ENCODE measurements at places on chromosomes 11 and 22.

DNA sequence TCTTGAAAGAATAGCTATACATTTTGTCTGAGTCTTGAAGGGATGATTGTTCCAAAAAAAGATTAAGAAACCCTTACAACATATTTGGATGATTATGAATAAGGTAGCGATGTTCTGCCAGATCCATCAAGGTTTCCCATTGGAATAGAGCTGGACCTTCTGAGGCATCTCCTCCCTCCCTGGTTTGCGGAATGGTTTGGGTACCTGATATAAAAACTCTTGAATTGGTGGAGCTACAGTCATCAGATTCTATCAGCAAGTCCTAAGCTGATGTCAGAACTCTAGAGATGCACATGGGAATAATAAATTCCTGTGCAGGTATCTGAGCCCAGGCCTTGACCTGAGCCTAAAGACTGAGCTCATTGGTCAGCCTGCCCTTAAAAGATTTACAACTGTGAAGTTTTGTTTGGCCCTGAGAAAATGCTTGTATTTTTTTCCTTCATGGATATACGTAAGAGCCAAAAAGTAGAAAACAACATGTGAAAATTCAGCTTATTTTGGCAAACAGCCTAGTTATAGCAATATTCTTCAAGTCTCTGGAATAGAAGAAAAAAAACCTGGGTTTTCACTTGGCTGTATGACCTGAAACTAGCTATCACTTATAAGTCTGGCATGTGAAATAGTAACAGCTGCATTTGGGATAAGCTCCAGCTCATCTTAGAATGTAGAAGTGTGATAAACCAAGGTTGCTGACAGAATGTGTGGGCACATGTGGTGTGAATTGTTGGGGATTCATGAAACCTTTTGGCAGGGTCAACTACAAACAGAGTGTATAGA is 265.7 kb upstream of the CTSC start:
- DNase-seq: no peak

- peak; percentile 60 for DNase-seq
Measured at GRCh38 chr11:124920870-124921609, 2.0 kb downstream of the HEPN1 start.

DNA sequence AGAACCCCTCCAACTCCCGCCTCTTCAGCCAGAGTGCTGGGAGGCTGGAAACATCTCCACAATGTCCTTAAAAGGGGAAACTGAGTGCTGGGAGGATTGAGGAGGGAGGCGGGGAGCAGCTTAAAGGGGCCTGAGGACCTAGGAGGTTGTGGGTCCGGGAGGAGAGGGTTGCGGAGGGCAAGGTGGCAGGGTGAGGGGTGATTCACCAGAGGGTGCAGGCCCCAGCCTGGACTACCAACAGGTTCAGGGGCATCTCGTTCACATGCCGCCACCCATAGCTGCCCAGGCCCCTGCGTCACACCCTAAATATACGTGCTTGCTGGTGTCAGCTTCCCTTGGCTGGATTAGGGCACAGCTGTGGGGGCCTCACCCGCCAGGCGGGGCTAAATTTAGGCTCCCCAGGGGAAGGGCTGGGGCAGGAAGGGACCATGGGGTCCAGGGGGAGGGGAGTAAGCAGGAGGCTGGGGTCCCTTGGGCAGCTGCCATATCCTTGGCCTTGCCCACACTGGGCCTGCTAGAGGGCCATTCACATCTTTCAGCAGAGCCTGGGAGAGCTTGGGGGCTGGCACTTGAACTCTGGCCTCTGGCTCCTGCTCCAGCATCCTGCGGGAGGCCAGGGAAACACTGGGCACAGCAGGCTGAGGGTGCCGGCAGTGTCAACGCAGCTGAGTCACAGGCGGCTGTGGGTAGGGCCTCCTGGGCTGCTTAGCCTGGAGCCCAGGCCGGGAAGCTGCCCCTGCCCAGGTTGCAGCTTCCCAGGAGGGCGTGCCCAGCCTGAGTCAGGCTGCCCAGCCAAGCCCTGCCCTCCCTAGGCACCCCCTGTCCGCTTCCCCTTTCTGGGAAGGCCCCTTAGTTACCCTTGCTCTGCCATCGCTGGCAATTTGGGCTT is 1.3 kb downstream of the EHBP1L1 start:
- DNase-seq: peak; percentile 47

GRCh38 chr11:10443721-10444235 is 11.3 kb upstream of the AMPD3 start:
- no peak for DNase-seq

DNA sequence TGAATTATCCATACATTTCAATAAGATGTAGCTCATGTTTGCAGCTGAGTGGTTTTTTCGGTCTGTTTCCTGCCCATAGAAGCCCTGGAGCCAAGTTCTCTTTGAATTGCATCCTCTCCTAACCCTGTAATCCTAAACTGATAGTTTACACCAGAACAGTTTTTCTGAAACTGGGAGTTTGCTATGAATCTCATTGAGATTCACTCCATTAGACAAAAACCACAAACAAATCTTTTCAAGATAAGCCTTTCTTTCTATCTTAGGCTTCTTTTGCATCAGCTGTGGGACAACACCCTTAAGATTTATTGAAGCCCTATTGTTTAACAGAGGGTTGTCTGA is 324.8 kb downstream of the DYNC2H1 start:
- peak; percentile 14 for DNase-seq

DNA sequence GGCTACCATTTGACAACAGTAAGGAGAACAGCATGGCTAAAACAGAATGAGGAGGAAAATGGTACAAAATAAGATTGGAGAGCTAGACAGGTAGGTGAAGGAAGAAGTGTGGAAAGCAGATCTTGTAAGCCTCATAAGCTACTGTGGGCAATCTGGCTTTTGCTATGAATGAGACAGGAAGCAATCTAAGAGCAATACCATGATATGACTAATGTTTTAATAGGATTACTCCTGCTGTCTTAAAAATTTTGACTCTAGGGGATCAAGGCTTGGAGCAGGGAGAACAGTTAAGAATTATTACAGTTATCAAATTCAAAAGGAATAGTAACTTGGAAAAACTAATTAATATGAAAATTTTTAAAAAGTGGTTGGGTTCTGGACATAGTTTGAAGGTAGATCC is 1166.0 kb upstream of the CCDC90B start:
- DNase-seq: no peak

- DNase-seq: no peak
Measured at GRCh38 chr11:36447947-36448346, 62.1 kb downstream of the TRAF6 start.

- DNase-seq: no peak
Measured at GRCh38 chr11:42974510-42975179, 337.2 kb upstream of the API5 start.

DNA sequence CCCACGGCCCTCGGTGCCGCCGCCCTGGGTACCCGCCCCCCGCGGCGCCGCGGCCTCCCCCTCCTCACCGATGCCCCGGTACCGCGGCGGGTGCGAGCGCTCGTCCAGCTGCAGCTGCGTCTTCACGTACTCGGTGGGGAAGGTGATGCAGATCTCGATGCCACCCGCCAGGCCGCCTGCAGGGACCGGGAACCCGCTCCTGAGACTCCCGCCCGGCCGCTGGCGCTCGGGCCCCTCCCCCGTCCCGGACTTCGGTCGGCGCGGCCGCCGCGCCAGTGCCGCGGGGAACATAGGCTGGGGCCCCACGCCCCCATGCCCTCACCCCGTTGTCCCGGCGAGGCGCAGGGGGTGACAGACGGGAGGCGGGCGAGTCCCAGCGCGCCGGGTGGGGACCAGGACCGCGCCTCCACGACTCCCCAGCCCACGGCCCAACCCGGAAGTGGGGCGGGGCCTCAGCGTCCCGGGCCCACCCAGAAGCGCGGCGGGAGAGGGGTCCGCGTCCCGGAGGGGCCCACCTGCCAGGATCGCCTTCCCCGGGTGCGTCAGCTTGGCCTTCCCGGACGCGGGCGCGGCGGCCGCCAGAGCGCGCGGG is 375 bp downstream of the SLC25A1 start:
- peak; percentile 30 for DNase-seq

- DNase-seq: no peak
Measured at GRCh38 chr11:2447951-2448650, 3.3 kb downstream of the KCNQ1 start.

DNA sequence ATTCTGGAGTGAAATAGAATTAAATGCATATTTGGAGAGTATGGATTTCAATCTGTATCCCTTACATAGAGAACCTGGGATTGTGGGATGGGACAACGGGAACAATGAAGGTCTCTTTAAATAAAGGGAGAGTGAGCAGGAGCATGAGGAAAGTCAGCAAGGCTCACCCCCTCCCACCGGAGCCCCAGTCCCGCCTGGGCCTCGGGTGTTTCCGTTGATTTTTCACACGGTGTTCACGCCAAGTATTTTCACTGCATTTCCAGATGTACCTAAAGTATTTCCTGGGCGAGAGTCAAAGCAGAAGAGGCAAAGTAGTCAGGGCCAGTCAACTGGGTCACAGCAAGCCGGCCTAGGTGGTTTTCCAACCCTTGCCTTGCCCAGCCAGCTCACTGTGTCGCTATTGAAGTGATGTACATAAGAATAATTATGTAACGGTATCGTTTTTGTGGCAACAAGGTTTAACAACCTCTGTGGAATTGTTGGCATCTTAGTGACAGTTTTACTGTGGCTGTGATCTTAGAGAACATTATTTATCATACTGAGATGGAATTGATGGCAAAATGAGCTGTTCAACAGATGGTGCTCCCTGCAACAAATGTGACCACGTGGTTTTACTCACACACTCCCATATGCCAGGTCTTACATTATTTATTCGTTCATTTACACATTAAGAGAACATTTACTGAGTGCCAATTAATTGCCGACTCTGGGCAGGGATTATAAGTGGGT is 177.3 kb downstream of the ADAMTS15 start:
- no peak for DNase-seq

DNA sequence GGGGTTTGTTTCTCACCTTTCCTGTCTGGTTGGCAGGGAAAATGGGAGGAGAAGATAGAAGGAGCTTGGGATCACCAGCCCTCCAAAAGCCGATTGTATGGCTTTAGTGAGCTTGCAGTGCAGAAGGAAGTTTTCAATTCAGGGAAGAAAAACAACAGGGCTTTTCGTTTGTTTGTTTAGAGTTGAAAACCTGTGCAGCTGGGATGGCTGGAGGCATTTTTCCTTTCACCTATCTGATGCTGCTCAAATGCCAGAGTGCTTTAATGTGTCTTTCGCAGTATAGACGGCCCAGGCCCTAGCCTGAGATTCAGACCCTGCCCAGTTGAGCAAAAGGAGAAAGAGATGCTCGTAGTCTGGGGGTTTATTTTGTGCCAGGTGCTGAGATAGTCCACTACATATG is 87.9 kb downstream of the INSC start:
- no peak for DNase-seq

- peak; percentile 19 for DNase-seq
Measured at GRCh38 chr11:94017446-94017845, 3.7 kb upstream of the HEPHL1 start.

- no peak for DNase-seq
Measured at GRCh38 chr11:114051558-114051957, 8.0 kb upstream of the ZBTB16 start.

- DNase-seq: no peak
Measured at GRCh38 chr11:12778240-12778905, 104.2 kb downstream of the TEAD1 start.

- no peak for DNase-seq
Measured at GRCh38 chr22:49633010-49633324, 194.7 kb downstream of the BRD1 start.

DNA sequence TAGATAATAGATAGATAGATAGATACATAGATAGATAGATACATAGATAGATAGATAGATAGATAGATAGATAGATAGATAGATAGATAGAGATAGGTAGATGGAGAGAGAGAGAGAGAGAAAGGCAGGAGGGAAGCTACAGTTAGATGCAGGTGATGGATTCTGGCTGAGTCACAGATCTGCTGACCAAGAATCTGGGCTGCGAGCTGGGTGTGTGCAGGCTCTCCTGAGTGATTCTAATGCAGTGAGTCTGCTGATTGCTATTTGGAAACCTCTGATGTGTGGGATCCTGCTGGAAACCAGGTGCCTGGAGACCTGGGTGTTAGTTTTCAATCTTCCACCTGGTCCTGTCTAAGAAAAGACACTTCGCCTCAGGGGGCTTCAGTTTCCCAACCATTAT is 1441.8 kb downstream of the TBC1D22A start:
- no peak for DNase-seq

- no peak for DNase-seq
Measured at GRCh38 chr22:20578707-20579106, 71.3 kb downstream of the MED15 start.

DNA sequence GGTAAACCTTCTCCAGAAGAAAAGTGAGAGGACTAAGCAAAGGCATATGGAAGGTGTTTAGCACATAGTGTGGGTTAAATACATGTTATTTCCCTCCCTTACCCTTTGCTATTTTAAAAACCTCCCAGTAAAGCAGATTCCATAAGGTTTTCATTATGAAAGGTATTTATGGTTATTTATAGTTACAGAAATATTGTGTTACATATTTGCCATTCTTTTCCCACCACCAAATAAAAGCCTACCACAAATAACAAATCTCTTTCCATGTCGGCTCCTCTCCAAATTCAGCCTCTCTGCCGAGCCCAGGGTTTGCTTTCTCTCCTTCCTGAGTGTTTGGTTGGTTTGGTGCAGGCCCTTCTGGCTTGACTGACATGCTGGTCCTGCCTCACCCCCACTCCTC is 64.4 kb downstream of the INSC start:
- peak; percentile 35 for DNase-seq

- DNase-seq: no peak
Measured at GRCh38 chr11:119115484-119116234, 5.7 kb upstream of the HINFP start.

DNA sequence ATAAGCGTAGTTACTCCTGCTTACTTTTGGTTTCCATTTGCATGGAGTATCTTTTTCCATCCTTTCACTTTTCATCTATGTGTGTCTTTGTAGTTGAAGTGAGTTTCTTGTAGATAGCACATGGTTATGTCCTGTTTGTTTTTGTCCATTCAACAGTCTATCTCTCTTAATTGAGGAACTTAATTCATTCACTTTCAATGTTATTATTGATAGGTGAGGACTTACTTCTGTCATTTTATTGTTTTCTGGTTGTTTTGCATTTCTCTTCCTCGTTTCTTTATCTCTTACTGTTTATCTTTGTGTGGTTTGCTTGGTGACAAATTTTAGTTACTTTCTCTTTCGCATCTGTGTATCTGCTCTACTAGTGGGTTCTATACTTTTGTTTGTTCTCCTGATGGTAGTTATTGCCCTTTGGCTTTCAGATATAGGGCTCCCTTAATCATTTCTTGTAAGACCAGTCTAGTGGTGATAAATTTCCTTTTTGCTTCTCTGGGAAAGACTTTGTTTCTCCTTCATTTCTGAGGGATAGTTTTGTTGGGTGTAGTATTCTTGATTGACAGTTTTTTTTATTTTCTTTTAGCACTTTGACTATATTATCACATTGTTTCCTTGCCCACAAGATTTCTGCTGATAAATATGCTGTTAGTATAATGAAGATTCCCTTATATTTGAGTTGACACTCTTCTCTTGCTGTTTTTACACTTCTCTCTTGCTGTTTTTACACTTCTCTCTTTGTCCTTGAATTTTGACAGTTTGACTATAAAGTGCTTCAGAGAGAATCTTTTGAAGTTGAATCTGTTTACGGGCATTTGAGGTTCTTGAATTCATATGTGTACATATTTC is 9.0 kb upstream of the RAG1 start:
- no peak for DNase-seq

Data from iris pigment epithelial cell (primary cell).